ENCODE measurements at places on chromosomes 4 and X. TPM values are rescaled to one million over a fixed set of nuclear protein-coding genes. Genes with fewer than 3 reads are reported as not detected.

DNA sequence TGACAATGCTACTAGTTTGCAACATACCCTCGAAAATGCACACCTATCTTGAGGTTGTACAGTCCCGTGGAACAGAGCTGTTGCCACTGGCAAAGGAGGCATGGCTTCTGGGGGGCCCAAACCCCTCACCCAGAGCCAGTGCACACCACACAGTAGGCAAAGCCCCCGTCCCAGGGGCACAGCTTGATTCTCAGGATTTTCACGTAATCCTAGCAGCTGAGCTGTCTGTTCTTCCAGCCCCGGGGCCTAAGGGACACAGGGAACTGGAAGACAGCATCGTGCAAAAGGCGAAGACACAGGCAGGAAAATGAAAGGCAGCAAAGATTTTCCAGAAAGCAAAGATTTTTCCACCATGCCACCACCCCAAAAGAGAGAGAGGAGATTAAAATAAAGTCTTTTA is 77.2 kb downstream of the JAKMIP1 start:
- ATAC-seq, result no peak

DNA sequence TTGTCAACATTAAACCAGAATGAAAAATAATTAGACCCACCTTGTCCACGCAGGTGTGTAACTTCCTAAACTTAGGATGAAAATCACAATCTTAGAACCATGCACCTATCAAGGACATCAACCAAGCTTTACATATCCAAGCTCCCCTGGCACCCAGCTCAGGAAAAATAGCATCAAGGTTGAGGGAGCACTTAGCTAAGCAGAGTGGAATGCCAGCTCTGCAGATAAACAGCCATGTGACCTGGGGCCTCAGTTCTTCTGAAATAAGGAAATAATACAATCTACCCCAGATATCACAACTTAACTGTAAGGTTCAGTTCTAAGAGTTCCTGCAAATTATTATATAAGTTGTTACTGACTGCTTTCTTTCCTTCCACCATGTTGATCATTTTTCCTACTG is 64.7 kb downstream of the DHX15 start:
- ATAC-seq, result no peak

DNA sequence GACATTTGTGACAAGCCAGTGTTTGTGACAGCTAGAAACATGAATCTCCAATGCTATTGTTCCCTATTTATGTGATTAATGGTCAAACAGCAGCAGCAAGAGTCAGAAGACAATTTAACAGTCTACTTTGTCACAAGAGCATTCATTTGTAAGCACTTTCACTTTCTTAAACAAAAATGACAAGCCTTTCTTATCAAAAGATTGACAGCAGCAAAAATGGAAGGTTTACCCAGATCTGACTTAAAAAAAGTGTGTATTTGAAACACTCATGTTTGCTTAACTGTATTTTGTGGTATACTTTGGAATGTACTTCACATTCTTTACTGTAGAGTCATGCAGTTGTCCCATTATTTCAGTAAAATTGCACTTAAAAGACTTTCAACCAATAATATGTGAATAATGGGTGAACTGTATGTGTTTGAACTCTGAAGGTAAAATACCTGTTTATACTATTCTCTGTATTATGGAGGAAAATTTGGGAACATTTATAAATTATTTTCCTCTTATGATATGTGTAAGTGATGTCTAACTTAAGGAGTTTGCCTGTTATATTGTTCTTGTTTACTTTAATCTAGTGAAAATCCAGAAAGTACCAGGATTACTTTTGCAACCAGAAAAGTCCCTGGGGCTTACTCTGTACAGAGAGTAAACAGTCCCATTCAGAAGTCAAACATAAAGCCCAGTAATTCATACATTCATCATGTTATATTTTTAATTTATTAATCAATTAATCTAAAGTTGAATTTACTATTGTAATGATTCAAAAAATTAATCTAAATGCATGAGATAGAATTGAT is 314.9 kb upstream of the TRAM1L1 start:
- ATAC-seq, result no peak

GRCh38 chr4:48578132-48578968 is 88.3 kb downstream of the ZAR1 start:
- peak; percentile 82 for ATAC-seq

GRCh38 chrX:50769389-50770063 is 44.5 kb downstream of the SHROOM4 start:
- no peak for ATAC-seq

DNA sequence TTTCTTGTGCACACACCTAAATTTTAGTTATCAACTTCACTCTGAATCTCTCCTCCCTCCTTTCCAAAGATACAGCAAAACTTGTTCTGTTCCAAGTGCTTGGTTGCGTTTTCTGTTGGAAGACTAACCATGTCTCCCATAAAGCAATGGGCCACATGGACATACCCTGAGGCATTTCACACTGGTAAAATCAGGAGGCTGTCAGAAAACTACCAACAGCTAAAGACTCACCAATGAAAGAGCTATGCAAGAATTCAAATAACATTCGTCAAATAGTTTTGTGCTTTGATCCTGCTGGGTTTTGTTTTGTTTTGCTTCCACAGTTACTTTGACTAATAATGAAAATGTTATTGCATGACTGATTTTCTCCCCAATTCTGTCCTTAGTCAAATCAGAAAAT is 46.0 kb downstream of the PHEX start:
- ATAC-seq, result no peak

GRCh38 chr4:613126-613525 is 12.2 kb upstream of the PDE6B start:
- ATAC-seq, result no peak

SLC25A6 gene
- 408 TPM for total RNA-seq

FAM156B gene
- 25.7 TPM for total RNA-seq

PRRG3 gene
- 0.67 TPM for total RNA-seq

Data from gastroesophageal sphincter (tissue), 4 donors.